Natural killer cell treated with Interleukin-12 subunit alpha and Interleukin-12 subunit beta and Interleukin-15 and Interleukin-18, amount 100 ng/mL, for 72 hours (primary cell): ENCODE measurements at places on chromosomes 7 and 10.
A peak's percentile ranks its signal among the peaks of the same experiment; 100 is the strongest.

- DNase-seq = no peak
These were observed 8.1 kb upstream of the ADAP1 start for GRCh38 chr7:962401-963081.

- no peak for DNase-seq
These were observed 316 bp downstream of the RBM48 start for GRCh38 chr7:92528958-92529264.

DNA sequence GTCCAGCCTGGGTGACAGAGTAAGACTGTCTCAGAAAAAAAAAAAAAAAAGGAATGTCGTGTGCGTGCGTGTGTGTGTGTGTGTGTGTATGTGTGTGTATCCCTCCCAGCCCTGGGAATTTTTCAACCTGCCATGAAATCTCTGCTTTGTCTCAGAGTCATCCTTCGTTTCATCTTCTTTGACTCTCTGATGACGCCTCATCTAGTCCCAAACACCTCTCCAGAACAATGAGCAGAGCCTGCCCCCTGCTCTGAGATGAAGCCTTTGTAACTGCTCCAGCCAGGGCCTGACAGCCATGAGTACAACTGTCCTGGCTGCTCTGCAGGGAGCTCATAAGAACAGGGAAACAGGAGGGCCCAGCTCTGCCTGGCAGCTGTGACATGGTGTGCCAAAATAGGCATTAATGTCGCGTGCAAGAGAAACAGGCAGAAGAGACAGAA is 149.5 kb downstream of the FAM107B start:
- no peak for DNase-seq

DNA sequence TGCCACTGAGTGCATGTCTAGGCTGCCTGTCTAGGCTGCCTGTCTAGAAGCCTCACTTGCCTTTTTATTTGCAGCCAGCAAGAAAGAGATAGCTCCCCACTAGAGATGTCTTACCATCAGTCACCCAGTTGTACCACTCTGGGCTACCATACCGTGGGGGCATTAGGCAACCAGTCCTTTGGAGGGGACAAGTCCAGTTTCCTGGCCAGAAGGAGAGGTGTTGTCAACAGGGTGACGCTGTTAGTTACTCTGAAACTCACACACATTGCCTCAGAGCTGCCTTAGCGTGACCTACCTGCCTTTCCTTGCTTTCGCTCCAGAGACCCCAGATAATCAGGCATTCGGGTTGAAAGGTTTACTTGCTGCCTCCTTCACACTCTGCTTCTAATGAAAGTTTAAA is 155.4 kb downstream of the CELF2 start:
- peak; percentile 82 for DNase-seq

DNA sequence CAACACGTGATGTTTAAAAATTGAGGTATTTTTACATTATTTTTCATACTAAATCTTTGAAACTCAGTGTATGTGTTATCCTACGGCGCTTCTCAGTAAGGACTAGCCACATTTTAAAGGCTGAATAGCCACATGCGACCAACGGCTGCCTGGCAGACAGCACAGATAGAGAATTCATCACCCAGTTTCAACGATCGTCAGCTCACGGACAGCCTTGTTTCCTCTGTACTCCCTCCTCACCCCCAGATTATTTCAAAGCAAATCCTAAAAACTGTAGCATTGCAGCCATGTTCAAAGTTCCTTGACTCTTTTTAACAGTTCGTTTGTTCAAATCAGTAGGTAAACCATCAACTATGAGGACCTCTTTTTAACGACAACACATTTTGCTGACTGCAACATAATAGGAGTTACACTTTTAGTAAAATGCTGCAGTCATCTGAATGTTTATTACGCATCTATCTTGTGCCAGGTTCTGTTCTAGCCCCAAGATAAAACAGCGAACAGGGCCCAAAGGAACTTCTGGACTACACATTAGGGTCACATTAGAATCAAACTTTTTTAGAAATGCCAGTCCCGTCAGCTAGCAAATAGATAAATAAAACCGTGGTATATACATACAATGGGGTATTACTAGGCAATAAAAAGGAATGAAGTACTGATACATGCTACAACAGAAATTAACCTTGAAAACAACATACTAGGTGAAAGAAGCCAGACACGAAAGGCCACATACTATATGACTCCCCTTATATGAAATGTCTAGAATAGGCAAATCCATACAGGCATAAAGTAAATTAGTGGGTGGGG is 5.7 kb downstream of the OSBPL3 start:
- no peak for DNase-seq

GRCh38 chr10:28593811-28594210 is 60.9 kb downstream of the WAC start:
- DNase-seq = no peak

DNA sequence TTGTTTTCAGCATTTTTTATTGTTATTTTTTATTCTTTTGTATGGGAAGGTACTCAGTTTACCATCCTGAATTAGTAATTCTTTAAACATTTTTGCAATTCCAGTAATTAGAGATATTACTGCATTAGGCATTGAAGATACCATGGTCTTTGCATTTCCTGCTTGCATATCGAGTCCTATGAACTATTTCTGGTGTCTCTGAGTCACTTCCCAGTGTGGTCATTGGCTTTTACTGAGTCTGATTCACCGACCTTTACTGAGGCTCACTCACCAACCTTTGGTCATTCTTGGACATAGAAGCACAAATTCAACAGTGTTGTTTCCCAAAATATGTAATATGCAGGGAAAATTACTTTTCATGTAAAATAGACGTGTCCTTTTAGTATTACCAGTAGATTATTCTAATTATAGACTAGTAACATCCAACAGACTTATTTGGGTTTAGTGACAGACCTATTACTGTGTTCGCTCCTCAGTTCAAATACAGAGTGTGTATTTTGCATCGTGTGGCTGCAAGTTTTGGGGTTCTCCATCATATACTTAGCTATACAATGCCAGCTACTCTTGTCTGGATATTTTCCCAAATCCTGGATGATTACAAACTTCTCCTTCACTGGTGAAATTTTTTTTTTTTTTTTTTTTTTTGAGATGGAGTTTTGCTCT is 180.7 kb upstream of the PRSS1 start:
- DNase-seq = no peak

DNA sequence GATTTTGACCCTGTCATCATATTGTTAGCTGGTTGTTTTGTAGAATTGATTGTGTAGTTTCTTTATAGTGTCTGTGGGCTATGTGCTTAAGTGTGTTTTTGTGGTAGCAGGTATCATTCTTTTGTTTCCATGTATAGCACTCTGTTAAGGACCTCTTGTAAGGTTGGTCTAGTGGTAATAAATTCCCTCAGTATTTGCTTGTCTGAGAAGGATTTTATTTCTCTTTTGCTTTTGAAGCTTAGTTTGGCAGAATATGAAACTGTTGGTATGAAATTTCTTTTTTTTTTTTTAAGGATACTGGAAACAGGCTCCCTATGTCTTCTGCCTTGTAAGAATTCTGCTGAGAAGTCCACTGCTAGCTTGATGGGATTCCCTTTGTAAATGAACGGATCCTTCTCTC is 1073.4 kb downstream of the LRMDA start:
- no peak for DNase-seq

GRCh38 chr7:140021603-140022002 is 41.1 kb downstream of the PARP12 start:
- DNase-seq = no peak

- DNase-seq = no peak
These were observed 154.6 kb downstream of the ZNF438 start for GRCh38 chr10:30877111-30877510.

- peak; percentile 95 for DNase-seq
These were observed 28.3 kb upstream of the WDFY4 start for GRCh38 chr10:48656241-48656913.

DNA sequence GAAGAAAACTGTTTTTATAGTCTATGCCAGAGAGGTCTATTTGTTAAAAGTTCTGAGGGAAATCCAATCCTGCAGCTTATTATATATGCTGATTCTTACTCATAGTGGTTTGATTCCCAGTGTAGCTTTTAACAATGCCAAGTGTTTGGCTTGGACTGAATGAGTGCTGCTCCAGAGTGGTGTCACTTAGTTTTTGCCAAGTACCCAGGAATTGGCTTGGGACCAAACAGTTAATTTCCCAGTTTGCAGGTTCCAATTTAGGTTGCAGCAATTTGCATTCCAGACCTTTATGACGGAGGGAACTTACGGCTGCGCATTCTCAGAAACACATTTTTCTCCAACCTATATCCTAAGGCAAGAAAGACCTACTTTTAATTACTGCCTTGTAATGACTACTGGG is 32.4 kb downstream of the NSUN6 start:
- DNase-seq = no peak

DNA sequence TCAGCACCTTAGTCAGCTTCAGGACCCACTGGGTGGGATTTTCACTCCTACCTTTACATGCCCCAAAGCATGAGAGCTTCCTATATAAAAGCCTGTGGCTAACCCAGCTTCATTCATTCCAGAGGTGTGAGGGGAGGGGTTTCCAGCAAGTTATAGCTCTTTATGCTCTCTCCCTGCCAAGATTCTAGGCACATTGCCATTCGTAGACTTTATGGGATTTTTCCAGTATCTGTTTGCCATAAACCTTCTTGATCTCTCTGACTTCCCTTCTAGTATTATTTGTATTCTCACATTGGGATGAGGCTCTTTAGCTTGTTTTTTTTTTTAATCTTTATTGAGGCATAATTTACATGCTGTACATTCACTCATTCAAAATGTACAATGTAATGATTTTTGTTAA is 67.5 kb downstream of the POU6F2 start:
- no peak for DNase-seq

- no peak for DNase-seq
These were observed 135.2 kb upstream of the GDF10 start for GRCh38 chr10:47164800-47165128.

GRCh38 chr7:88686468-88687229 is 72.9 kb upstream of the ZNF804B start:
- no peak for DNase-seq

- DNase-seq = no peak
These were observed 56.9 kb downstream of the HIBADH start for GRCh38 chr7:27605689-27606269.

DNA sequence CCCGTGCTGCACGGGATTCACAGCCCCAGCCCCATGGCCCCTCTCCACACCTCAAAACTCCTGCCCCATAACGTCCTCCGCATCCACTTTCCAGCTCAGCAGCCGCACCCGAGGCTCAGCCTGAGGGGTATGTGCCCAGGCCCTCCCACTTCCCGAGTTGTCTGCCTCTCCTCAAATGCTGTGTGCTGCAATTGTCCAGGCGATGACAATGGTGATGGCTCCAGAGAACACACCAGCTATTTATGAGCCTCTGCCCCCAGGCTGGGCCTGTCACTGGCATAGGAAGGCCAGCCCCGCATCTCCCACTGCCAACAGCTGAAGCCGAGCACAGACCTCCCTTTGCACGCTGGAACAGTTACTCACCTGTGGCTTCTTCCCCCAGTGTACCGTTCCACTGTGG is 2.4 kb upstream of the LDB3 start:
- no peak for DNase-seq

GRCh38 chr7:32506266-32507054 is 11.2 kb downstream of the AVL9 start:
- no peak for DNase-seq

- DNase-seq = no peak
These were observed 424.0 kb upstream of the FZD8 start for GRCh38 chr10:36066102-36066501.

- no peak for DNase-seq
These were observed 68.6 kb upstream of the GDF10 start for GRCh38 chr10:47231414-47231813.

DNA sequence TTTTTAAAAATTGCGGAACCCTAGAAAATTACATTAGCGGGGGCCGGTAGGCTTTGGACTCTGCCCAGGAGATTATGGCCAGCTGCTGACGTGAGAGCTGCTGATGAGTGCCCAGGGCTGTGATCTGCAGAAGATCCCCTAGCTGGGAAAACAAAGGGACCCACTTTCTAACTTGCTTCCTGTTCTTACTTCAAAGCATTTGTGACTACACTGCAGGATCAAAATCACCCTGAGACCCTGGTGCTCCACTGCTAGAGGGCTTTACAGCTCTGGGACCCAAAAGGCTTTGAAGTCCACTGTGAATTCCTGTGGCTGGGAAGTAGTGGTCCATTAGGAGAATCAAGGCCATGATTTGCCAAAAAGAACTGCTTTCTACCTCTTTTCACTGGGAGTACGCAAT is 499.4 kb upstream of the AKR1E2 start:
- no peak for DNase-seq

DNA sequence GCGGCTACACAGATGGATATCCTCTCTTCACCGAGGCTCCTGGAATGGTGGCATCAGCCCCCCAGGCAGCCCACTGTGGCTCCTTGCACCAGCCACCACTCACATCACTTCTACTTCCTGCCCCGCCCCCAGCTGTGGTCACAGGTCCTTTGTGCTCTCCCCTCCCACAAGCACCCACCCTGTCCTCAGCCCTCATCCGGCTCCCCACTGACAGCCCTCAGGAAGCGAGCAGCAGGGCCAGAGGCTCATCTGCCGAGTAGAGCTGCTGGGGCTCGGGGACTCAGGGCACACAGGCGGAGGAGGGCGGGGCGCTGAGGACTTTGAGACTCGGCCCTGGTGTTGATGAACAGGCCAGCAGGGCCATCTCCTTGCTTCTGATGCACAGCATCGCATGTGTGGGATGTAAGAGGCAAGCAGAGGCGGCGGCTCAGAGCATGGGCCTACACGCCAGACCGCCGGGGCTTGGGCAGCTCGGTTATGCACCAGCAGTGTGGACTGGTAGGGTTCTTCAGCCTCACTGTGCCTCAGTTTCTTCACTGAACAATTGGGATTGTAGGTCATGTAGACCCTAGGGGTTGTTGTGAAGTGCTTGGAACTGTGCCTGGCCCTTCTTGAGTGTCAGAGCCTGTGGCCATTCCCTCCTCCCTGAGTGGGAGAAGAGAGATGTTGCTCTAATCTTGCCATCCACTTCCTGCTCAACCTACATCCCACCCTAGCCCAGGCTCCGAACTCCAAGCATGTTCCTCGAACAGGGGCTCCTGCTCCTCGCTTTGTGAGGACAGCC is at the start of gene PRF1:
PRF1 (minus strand) TSS at position 77 of the 784 bp plus-strand sequence. CDS start 1,839 bp downstream, outside the sequence.
- peak; percentile 98 for DNase-seq

DNA sequence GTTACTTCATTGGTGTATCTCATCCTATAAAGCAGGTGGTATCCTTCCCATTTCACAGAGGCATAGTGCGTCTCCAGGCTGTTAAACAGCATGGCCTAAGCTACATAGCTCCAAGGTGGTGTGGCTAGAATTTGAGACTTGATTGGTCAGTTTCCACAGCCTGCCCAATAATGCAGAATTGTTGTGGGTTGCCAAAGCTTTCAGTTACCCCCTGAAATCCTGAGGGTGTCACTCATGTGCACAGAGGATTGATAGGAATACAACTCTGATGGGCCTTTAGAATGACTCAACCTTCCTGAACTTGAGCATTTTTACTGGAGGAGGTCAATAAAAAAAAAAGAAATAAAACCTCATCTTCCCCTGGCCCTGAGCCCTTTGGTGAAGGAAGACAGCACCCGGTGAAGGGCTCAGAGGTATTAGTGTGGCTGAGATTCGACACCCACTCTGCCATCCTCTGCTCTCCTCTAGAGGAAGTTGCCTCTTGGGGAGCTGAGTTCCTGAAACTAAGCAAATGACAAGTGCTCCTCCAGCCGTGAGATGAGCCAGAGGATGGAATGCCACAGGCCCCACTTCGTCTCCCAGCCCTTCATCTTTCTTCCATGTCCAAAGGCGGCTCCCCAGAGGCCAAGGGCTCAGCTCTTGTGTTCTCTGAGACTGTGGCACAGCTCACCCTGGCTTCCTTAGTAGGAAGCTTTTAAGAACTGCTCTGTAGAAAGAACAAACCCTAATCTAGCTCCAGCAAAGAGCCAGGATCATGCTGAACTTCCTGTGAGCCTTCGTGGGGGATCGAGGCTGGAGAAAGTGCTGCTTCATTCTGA is 1.0 kb downstream of the ACSL5 start:
- no peak for DNase-seq
